ENCODE measurements at places on chromosomes 12 and 14.

- DNase-seq, result no peak
These were observed 22.2 kb upstream of the ARID2 start for GRCh38 chr12:45707241-45707857.

DNA sequence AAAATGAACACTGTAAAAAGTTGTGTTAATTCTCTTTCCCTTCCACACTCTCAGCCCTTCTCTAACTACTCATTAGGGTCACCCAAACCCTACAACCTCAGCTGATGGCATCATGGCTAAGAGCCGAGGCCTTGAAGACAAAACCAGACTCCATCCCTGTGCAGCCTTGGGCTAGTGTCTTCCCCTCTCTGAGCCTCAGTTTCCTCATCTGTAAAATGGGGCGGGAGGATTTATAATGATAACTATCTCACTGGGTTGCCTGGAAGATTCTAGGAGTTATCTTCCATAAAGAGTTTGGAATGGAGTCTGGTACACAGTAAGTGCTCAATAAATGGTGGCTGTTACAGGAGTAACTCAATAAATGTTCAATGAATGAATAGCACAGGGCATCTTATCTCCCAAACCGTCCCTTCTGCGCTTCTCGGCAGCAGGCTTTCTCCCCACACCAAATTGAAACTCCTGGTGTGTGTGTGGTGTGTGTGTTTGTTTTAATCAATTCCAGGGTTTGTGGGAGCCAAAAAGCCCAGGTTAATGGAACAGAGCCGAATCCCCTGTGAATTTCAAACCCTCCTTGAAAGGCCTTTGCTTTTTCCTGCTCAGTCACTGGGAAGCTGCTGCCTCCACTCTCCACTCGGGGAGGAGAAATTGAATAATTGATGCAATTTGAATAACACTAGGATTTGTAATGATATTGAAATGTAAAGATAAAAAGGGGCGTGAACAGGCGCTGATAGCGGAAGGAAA is 61.2 kb upstream of the FAM222A start:
- no peak for DNase-seq

DNA sequence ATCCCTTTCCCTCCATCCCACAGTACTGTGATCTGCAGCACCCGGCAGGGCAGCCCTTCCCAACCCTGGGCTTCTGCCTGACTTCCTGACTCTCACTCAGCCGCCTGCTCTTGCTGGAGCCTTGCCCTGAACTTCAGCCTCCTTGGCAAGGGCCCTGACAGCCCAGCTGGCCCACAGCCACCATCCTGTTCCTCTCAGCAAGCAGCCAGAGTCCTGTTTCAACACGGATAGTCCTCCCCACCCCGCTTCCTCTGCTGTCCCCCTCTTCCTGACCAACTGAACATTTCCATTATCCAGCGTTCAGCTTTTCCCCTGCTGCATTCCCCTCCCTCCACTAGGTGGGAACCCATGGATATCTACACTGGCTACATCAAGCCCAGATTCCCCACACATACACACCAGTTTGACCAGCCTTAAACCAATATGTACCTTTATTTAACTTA is 74.0 kb upstream of the MDM1 start:
- DNase-seq, result no peak

- DNase-seq, result no peak
These were observed 42.1 kb upstream of the FZD10 start for GRCh38 chr12:130120012-130120805.

DNA sequence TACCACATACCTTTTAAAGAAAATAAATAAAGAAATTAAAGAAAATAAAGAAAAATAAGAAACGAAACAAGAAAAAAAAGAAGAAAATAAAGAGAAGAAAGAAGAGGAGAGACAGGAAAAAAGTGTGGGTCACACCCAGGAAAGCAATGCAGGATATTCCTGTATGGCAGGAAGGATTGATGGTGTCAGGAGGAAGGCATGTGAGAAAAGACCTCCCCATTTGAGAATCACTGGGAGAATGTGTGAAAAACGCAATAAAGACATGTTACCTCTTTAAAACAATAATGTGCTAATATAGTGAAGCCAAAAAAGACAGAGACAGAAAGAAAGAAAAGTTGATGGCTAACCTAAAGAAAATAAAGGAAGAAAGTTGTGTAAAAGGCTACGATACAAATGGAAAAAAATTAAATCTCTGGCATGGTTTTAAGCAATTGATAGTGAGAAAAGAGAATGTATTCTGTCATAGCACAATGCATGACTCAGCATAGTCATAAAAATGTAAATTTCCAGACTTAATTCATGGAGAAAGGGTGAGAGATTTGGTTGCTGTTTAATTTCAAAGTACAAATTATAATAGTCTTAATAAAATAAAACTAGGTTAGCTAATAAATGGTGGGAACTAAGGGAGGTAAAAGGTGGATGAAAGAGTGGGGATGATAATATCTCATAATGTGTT is 24.3 kb upstream of the FOXG1 start:
- DNase-seq, result no peak

DNA sequence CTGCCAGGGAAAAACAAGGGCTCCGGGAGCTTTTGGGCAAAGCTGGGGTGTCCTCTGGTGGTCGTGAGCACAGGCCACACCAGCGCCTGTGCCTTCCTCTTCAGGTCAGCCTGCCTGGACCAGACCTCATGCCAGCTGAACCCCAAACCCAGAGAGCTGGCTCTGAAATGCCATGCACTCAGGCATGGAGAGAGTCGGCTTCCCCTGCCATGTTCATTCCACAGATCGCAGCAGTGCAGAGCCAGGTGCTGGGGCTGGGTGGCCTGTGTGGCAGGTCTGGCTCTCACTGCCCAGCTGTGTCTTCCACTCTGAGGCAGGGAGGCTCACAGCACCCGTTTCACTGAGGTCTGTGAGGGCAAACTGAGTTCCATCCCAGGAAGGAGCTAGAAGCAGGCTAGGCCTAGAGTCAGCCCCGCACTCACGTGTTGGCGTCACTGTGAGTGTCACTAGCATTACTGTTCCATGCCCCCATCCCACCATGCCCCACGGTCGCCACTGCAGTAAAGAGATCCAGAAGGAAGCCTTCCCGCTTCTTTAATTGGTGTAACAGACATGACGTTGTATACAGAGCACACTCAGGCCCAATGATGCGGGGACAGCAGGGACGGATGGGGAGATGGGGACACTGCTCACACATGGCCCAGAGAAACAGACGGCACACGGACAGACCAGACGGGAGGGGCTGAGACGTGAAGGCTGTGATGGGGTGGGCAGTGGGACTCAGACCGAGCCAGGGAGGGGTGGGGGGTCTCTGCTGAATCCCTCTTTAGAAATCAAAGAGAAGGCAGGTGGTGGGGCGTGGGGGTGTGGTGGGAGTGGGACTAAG is 2.7 kb downstream of the ARL6IP4 start:
- no peak for DNase-seq

Measured in activated CD4-positive, alpha-beta T cell treated with anti-CD3 and anti-CD28 coated beads for 1 hour (primary cell).